Activated CD4-positive, alpha-beta T cell treated with anti-CD3 and anti-CD28 coated beads, Interleukin-2, Interleukin-6, amounts not matched to agents 100 ng/mL and 50 ng/mL, durations not matched to agents 16 hours and 8 hours (primary cell): ENCODE measurements at places on chromosomes 3 and 15.
A peak's percentile ranks its signal among the peaks of the same experiment; 100 is the strongest.

- DNase-seq: no peak
Observed at GRCh38 chr3:127535901-127536829, 54.4 kb downstream of the TPRA1 start.

GRCh38 chr3:173529062-173529711, 131.6 kb downstream of the NLGN1 start:
- peak; percentile 20 for DNase-seq

GRCh38 chr3:81838457-81838856, 77.0 kb upstream of the GBE1 start:
- DNase-seq: no peak

DNA sequence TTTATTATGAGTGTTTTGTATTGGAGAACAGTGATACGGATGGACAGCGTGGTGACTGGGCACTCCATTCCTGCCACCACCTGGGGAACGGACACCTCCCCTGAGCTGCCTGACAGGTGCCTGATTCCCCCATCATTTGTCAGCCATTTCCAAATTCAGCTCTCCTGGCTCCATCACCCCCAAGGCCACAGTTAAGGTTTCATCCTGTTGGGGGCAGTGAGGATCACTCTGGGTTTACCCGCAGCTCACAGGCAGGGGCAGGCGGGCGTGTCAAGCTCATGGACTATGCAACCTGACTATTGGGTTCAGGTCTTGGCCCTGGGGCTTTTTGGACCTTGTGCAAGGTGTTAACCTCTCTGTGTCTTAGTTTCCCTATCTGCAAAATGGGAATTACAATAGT, 76.3 kb downstream of the RAB11A start:
- no peak for DNase-seq

DNA sequence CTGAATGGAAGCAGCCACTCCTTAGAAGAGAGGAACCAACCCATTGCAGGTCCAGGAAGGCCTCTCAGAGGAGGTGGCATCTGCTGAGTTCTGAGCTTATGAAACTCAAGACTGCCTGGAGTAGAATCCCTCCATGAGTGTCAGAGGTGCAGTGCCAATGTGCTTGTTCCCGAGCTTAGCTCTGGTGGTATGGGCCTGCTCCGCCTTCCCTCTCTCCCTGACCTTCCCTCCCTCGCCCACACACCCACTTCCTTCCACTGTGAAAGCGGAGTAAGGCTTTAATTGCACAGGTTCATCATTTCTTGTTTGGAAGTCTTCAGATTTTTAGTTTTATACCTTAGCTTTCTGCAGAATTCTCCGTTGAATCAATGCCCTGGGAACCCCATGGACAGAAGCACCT, 208.0 kb upstream of the BHLHE40 start:
- no peak for DNase-seq

DNA sequence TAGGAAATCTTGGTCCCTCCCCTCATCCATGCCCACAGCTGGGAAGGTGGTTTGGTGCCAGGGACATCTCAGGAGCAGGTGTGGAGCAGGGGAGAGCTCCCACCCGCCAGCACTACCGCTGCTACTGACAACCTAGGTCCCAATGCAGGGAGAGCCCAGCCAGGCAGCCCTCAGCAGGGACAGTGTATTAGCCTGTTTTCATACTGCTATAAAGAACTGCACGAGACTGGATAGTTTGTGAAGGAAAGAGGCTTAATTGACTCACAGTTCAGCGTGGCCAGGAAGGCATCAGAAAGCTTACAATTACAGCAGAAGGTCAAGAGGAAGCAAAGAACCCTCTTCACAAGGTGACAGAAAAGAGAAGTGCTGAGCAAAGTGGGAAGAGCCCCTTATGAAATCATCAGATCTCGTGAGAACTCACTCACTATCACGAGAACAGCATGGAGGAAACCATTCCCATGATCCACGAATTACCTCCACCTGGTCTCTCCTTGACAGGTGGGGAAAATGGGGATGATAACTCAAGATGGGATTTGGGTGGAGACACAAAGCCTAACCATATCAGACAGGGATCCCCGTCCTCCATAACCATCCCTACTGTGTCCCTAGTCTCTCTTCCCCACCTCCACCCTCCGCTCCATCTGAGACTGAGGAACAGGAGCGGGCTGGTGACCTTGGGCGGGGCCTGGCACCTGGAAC, 218.6 kb downstream of the TBC1D2B start:
- DNase-seq: no peak

DNA sequence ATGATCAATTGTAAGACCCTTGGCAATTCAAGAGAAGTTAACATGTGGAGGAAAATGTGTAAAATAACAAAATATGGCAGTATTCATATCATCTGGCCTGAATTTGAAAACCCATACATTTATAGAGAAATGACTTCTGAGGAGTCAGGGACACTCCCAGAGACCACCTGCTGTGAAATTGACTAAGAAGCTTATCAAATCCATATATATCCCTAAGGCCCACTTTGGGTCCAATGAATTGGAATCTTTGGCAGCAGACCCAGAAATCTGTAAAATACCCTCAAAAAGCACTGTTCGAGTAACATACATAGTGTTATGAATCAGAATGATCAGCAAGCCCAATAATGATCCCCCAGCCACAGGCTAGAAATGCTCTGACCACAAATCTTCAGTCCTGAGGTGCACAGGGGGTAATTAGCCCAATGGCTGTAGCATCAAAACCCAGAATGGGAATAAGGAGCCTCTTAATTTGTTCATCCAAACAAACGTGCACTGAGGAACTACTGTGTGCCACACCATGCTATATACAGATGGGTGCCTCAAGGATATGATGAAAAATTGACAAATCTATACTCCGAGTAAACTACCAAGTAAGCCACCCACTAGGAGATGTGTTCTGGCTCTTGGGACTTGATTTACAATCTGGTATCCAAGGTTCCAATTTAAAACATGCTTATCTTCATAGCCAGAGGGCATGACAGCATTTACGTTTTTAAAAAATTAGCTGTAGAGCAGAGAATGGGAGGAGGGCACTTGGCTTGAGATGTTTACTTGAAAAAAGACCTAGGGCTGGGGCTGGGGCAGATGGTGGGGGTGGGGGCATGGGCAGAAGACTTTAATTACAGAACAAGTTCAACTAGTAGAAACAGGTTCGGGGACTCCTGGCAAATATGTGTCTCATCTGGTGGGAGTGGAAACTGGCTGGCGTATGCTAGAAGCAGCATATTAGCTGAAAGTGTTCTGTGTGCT, 9.1 kb upstream of the ARHGEF3 start:
- no peak for DNase-seq
